ENCODE measurements at places on chromosomes 12 and 14.

DNA sequence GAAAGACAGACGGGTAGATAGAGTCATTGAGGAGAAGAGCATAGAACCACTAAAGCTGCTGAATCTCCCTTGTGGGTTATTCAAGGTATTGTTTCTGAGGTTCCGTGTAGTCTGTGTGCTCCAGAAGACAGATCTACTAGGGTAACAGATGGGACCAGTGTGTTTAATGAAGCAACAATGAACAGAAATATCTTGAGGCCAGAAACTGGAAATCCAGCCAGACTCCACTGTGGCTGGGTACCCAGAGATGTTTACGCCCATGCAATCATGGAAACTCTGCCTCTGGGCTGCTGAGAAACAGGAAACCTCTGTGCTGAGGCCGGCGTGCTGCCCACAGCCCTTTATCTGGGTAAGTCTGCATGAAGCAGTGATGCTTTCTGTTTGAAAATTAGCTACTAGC lies 8.3 kb downstream of the PROX2 start:
- DNase-seq = peak; percentile 23

DNA sequence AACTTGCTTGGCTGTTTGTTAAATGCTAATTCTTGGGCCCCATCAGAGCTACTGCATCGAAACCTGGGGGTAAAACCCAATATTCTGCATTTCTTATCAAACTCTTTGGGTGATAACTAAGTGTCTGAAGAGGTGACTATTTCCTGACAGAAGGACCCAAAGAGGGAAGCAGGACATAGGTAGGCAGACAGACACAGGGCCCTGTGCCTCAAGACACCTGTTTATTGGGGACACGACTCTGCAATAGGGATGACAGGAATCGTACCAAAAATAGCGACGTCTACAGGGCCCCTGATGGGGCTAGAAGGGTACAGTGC lies 8.6 kb downstream of the ZNF219 start:
- no peak for DNase-seq

GRCh38 chr12:6843118-6843902 lies 2.6 kb downstream of the GNB3 start:
- DNase-seq = no peak

DNA sequence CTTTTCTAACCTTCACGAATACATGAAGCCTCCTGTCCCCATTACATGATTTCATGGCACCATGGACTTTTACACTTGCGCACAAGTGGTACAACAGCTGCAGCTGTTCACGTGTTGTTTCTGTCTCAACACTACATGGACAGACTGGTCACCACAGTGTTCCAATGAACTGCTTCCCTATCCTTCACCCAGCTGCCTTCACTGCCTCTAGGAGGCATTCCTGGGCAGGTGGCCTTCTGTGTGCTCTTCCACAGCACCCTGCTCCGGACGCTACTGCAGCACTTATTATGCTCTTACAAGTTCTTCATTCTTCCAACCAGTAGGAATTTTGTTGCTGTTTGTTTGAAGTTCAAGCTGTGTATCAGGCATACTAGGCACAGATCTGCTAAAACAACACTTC lies 1.5 kb downstream of the MTERF2 start:
- no peak for DNase-seq

DNA sequence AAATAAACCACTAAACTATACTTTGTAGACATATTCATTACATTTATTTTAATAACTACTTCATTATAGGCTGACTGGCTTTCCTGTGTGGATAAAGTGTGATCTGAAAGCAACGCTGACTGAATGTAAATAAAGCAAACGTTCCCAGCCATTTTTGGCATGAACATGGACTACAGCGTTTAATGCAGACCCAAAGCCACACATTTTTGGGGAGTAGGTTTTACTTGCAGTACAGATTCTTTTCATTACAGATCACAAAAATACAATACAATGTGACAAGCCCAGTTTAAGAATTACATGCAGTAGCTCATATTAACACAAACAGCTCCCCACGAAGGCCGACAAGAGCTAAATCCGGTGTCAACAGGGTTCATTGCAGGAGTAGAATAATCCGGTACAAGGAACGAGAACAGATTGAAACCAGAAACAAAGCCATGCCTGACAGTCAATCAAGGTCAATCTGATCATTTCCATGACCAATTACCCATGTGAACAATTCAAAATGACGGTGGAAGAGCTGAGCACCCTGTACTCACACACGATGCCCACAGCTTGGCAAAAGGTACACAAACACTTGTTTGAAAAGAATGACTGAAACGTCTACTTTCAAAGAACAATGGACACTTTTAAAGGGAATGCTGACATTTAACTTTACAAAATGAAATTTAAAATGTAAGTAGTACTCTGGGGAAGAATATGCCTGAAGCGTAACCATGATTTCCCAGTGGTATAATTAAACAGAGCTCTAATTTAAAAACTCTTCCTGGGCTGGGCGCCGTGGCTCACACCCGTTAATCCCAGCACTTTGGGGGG lies 5.3 kb downstream of the BAG5 start:
- no peak for DNase-seq

- no peak for DNase-seq
These were observed 3.5 kb upstream of the ASB8 start for GRCh38 chr12:48160807-48161206.

DNA sequence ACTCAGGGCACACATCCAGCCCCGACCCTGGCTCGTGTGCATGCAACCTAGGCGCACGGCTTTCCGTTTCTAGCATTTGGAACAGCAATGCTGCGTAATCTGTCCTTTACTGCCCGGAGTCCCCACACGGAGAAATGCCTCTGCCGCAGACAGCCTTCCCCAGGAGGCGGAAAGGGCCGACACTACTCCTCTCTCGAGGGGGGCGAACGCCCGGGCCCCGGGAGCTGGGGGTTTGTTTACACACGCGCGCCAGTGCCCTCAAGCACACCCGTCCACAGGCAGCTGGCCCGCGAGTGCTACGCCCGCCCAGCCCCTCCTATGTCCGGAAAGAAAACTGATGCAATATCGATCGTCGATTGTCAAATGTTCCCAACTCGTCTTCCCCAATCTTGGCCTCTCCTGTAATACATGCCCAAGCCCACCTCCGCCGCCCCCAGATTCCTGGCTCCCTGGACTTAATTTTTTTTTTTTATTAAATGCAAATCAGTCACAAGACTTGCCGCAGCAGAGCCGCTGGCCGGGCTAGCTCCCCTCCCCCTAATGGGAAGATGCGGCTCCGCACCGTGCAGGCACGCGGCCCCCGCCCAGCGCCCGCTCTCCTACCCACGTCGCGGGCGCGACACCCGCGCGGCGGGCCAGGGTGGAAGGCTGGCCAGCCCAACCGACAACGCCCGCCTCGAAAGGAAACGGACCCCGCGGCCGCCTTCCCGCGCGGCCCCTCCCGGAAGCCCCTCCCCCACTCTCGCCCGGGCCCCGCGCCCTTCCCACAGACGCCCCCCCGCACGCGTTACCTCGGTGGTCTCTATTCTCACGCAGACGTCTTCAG lies 642 bp downstream of the SLC38A2 start:
- DNase-seq = peak; percentile 48

DNA sequence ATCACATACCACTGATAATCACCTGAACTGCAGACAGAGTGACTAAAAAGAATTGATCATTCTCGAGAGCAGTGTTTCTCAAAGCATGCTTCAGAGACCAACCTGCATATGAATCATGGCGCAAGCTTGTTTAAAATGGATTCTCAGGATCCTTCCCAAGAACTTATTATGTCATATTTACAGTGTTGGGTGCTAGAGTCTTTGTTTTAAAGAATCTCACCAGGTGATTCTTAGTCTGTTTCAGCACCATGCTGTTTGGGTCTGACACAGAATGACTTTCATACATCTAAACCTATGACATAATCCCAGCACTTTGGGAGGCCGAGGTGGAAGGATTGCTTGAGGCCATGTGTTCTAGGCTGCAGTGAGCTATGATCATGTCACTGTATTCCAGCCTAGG lies 31.3 kb upstream of the SSPN start:
- no peak for DNase-seq

DNA sequence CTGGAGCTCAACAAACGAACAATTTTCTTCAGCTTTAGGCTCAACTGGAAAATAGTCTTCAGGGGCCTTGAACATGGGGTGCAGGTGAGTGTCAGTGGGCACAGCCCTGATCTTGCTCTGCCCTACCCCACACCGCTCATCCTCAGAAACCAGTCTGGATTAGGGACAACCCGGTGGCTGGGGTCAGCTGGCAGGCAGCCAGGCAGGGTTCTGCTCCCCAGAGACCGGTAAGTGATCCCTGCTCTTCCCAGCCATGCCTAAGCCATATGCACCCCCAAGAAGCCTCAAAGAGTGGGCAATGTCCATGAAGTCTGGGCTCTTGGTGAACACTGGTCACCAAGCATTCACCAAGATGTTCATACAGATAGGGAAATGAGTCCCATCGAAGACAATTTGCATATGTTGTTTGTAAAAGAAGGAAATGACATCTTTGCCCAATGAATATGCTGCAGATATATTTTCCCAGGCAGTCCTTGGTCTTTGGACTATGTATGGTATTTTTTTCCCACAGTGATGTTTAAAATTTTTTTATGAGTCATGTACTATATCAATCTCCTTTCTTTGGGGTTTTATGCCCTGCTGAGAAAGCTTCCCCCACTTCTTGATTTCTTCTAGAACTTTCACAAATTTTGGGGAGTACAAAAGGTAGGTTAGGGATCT lies 63.9 kb upstream of the VASH1 start:
- DNase-seq = no peak

DNA sequence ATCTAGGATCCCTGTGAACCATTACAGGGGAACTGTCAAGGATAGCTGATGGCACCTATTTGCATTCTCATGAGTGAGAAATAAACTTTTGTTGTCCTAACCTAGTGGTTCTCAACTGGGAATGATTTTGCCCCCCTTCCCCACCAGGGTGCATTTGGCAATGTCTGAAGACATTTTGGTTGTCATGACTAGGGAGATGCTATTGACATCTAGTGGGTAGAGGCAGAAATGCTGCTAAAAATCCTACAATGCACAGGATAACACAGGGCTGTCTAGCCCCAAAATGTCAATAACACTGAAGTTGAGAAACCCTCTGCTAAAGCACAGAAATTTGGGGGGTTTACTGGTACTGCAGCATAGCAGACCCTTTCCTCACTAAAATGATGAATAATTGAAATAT lies 140.9 kb upstream of the SRRM4 start:
- no peak for DNase-seq

DNA sequence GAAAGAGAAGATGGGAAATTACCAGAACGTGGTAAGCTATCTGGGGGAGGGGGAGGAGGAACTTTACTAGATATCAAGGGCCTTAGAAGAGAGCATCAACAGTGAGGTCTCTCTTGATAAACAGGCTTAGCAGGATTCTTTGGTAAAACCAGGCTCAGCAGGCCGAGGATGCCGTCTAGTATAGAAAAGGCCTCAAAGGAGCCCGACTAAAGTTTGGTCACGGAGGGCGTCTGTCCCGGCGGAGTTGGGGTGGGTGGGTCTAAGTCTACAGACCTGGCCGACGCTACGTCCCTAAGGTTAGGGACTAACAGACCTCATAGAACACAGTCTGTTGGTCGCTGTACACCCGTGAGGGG lies 538 bp upstream of the TIGAR start:
- DNase-seq = no peak

All from stimulated activated CD4-positive, alpha-beta T cell treated with anti-CD3 and anti-CD28 coated beads, Interleukin-1b, Interleukin-23, amount 100 ng/mL, for 4 hours (primary cell).